ENCODE measurements at places on chromosomes 7 and 10.

DNA sequence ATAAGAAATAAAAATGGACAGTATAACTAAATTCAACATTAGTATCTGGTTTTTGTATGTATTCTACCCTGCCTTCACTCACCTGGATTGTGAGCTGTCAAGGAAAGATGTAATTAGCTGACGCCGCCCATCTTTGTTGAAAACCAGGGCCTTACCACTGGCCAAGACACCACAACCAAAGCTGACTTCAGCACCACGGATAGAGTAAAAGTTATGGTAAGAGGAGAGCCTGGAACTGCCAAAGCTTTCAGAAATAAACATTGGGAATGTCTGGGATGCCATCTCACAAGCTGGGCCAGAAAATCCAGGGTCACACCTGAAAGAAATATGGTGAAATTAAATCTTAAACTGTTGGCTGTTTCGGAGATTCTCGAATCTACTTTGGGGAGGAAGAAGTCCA is 190.1 kb upstream of the SLC26A5 start:
- no peak for DNase-seq

- no peak for DNase-seq
Observed at GRCh38 chr7:80826520-80827238, 92.2 kb downstream of the SEMA3C start.

- no peak for DNase-seq
Observed at GRCh38 chr7:86991771-86992191, 67.7 kb downstream of the ELAPOR2 start.

DNA sequence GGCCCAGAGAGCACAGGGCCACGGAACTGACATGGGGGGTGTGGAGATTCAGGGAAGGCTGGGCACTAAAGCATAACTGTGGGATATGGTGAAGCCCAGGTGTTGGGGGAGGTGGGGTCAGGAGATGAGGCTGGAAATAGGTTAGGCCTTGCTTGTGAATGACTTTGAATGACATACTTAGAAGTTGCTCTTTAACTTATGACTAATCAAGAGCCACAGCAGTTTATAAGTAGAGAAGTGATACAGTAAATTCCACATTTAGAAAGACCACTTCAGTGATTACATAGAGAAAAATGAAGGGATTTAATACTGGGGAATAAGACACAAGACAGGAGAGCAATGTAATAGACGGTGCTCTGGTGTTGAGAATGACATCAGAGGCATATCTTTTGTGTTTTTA is 120.8 kb upstream of the SEC61G start:
- no peak for DNase-seq

- DNase-seq: no peak
Observed at GRCh38 chr7:136654406-136654805, 214.0 kb upstream of the CHRM2 start.

DNA sequence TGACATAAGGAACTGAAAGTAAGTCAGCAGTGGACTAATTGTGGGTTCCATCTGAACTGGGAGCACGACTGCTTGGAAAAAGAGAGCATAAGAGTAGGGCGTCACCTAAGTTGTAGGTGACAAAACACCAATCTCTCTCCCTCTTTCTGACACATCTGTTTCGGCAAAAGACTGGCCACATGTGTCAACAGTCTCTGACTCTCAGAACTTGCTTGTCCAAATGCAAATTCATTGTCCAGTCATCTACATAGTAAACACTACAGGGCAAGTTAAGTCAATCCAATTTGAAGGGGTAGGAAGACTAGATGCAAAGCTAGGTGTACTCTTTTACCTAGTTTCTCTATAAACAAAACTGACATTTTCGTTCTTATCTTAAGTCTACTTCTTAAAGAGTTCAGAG is 87.7 kb downstream of the ZNF438 start:
- DNase-seq: no peak

DNA sequence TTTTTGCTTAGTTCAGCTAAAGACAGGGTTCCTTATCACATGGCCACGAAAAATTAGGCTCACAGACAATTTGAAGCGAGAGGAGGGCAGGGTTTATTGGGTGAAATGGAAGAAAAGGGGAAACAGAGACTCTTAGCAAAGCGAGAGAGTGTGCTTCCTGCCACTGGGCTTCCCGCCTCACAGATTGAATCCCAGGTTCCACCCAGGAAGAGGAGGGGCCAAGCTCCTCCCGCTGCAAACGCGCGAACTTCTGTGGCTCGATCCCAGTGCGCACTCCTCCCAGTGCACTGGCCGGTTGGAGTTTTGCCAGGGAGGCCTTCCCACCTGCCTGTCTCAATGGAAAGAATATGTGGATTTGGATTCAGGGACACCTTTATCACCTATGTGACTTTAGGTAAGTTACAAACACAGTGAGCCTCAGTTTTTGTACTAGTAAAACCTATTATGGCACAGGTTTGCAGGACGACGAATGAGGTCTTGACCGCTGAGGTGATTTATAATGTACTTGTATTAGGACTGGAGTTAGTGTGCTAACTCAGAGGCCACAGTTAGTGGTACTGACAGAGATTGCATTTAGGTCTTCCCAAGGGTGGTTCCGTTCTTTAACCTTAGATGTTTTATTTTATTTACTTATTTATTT is 48.5 kb upstream of the SP8 start:
- no peak for DNase-seq

DNA sequence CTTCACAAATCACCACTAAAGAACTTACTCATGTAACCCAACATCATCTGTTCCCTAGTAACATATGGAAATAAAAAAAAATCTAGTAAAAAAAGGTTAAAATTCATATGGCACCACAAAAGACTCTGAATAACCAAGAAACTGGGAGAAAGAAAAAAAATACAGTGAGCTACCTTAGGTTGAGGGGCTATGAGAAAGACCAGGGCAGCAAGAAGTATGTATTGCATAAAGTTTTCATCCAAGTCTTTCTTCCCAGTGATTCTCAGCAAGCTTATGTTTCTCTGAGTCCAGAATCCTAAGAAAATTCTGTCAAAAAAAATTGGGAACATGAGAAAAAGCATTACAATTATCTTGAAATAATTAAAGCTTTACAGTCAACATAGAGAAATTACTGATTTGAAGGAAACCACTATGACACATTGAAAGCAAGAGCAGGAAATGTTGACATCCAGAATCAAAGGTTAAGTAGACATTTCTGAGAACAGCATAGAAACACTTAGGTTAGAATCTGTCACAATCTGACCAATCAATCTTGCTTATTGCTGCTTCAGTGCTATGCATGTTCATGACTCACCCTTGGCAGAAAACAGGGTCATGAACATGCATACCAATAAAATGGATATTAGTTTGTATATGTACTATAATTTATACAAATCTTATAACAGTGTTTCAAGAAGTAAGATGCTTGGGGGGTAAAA is 494.0 kb upstream of the POT1 start:
- no peak for DNase-seq

- DNase-seq: no peak
Observed at GRCh38 chr7:8226501-8226900, 35.5 kb downstream of the ICA1 start.

DNA sequence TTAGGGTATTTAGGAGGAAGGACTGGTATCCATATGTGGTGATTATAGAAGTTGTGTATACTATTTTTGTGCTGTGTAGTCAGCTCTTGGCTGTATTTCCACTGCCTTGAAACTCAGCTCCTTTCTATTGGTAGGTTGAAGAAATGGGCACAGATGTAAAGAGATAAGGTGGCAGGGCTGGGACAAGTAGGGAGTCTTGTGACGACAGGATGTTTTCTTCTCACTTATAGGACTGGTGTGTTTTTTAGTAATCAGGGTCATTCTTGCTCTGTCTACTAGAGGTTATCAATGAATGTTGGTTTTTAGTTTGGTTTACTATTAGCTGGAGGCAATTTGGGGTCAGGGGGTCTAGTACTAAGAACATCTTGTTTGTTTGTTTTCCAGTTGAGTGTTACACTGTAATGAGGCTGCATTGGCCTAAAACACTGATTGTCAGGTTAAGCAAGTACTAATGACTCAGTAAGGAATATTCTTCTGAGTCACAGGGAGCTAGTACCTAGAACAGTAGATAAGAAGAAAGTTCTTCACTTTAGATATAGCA is 11.8 kb downstream of the UBN2 start:
- no peak for DNase-seq

DNA sequence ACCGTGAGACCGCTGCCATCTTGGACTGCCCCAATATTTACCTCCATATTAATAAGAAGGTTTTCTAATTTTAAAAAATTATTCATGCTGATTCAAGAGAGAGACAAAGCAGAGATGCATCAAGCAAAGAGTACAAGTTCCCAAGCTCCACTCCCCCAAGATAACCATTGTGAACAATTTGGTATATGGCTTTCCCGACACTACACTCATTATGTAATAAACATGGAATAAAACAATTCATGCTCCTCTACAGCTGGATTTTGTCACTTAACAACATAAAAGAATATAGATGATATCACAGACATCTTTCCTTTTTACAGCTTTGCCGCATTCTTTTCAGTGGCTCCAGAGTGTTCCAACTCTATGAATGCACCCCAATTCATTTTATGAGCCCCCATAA is 307.6 kb downstream of the FGFR2 start:
- no peak for DNase-seq

GRCh38 chr7:7249814-7250213 is 67.5 kb downstream of the C1GALT1 start:
- DNase-seq: no peak

- DNase-seq: no peak
Observed at GRCh38 chr10:32650246-32650655, 204.3 kb downstream of the CCDC7 start.

DNA sequence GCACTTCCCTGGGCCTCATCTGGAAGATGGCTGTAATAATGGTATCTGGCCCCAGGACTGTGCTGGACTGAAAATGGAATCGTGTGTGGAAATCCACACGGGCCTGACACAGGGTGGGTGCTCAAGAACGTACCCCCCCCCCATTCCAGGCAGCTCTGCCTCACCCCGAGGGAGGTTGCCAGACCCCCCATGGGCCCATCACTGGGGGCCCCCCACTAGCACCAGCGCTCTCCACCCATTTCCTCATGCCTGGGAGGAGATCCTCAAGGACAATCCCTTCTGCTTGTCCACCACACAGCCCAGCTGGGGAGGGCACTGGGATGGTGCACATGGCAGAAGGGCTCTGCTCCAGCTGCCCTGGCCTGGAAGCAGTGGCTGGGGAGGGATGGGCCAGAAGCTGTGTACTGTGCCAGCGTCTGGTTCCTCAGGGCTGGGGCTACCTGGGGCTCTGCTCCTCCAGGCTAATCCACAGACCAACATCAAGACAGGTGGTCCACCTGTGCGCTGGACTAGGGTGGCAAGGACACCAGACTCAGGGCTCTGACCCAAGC is 55.4 kb downstream of the CAMK2B start:
- no peak for DNase-seq

DNA sequence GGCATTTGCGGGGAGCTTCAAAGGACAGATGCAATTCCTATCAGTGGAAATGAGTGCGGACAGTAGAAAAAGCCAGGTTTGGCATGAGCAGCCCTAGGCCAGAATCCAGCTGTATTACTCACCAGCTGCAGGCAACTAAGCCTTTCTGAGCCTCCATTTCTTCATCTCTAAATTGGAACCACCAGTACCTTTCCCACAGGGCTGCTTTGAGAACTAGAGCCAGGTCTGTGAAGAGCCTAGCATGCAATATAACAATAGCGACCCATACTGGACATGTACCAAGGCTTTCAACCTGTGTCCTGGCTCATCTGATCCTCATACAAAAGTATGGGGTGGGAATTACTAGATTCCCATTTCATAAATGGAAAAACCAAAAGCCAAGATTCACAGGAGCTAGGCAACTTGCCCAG is 101.0 kb downstream of the GSAP start:
- DNase-seq: no peak

DNA sequence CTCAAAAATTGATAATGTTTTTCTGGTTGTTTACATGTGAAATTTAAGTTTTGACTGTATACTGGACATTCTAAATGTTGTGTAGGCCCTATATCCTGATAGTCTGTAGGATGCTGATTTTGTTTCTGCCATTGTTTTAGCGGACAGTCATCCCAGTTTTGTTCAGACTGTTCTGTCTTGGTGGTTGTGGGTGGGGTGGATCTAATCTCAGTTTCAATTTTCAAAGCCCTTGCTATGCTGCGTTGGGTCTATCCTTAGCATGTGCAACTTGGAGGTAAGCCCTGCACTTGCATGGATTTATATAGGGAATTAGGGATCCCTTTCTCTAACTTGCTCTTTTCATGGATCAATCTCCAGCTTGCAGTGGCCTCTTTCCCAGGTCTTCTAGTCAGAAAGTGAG is 19.1 kb downstream of the DBF4 start:
- DNase-seq: no peak

- DNase-seq: no peak
Observed at GRCh38 chr10:131762789-131763696, 137.8 kb upstream of the PPP2R2D start.

DNA sequence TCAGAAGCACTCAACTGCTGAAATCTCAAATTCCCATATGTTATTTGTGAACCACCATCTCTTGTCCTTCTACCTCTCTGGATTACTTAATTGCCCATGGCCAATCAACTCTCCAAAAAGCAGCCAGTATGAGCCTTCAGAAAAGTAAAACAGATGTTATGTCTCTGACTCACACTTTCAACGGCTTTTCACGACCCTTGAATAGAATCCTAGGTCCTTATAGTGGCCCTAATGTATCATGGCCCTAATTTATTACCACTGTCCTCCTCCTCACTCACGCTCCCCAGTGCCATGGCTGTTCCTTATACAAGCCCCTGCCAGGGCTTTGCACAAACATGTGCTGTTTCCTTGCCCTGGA is 20.0 kb downstream of the ZNF438 start:
- no peak for DNase-seq

GRCh38 chr7:89771003-89771636 is 383.1 kb upstream of the STEAP1 start:
- DNase-seq: no peak

DNA sequence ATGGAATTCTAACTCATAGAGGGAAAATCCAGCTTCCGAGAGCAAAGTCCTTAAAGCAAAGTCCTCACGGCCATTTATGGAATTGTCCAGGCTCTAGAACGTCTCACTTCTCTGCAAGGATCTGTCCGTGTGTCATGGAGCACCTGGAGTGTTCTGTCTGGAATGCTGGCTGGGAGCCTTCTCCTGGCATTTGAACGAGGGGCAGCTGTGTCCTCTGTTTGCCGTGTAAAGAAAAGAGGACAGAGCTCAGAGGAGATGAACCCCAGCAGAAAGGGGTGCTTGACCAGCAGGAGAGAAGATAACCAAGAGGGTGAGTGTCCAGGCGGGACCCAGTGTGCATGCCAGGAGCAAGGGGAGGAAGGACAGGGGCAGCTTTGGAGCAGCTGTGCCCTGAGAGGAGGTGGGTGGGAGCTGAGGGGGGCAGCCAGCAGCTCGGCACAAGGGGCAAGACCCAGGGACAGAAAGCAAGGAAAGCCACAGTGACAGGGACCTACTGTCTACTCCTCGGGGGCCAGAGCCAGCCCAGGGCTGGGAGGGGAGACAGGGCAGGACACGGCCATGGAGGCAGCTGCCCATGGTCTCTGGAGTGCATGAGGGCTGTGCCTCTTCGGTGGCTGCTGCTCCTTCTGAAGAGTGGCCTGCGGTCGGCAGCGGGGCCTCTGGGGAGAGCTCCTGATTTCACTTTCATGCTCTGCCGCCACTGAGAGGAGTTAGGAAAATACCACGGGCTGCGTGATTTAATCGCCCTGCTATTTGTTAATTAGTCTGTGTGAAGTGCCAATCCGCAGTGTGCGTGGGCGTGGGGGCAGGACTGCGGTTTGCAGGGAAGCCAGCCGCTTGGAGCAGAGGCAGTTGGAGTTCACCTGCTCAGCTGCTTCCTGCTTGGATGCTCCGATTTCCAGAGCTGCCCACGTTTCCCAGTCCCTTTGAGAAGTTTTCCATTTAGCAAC is 149.3 kb upstream of the SHH start:
- no peak for DNase-seq

GRCh38 chr7:40571796-40572195 is 437.0 kb downstream of the SUGCT start:
- DNase-seq: no peak

- DNase-seq: no peak
Observed at GRCh38 chr7:12643644-12644043, 43.8 kb upstream of the ARL4A start.
